Renal cortical epithelial cell (primary cell): ENCODE measurements at places on chromosomes 1 and 21. TPM values are rescaled to one million over a fixed set of nuclear protein-coding genes. Genes with fewer than 3 reads are reported as not detected.

The OR14A16 gene
- not detected in 2 replicates for total RNA-seq

The WDR47 gene
- total RNA-seq: 21.0 and 43.2 TPM in 2 replicates

The ANGPTL3 gene
- total RNA-seq: 0.05 TPM in 1 of 2 replicates, not detected in the other

The PDPN gene
- total RNA-seq: 0.87 and 2.4 TPM in 2 replicates

The S100A16 gene
- total RNA-seq: 406 and 1,037 TPM in 2 replicates

The AMPD1 gene
- total RNA-seq: not detected in 2 replicates

The MAP1LC3C gene
- total RNA-seq: 1.2 and 1.7 TPM in 2 replicates

DNA sequence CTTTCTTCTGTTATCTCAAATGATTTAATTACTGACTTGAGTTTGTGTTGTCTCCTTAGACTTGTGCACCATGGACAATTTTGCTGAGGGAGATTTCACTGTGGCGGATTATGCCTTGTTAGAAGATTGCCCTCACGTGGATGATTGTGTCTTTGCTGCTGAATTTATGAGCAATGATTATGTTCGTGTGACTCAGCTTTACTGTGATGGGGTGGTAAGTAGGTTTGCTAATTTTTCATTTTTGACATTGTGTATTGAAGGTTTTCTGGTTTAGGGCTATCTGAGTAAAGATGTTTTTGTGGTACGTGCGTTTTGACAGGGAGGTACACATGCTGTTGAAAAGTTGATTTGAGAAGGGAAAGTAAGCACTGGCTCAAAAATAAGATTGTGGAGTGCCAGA is 14.1 kb downstream of the TTC3 start:
- peak; percentile 47 for DNase-seq

DNA sequence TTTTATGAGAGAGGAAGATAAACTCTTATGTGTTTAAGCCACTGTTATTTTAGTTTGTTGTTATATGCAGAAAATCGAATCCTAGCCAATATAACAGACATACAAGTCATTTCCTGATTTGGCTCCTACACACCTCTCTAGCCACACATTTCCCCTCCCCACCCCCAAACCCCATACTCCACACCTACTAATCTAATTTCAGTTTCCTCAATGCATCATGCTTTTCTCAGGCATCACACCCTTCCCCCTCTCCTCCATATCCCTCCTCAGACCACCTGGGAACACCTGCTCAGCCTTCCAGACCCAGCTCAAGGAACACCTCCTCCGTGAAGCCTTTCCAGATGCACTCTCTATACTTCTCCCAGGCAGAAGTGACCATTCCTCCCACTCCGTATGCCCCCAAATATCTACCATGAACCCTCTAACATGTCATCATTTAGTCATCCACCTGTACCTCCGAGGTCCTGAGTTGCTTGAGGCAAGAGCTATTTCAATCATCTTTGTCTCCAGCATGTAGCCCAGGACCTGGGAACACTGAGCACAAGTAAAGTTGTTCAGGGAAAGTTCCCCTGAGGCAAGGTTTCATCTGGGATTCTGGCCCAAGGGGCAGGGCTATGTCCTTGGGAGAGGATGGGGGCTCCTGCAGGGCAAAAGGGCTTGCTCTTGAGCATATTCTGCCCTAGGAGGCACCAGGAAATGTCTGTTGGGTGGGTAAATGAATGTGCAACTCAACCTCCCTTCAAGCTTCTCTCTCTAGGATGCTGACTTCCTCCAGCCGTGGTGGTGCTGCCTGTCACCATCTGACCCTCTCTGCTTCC is 126.8 kb downstream of the HIVEP3 start:
- DNase-seq: no peak

DNA sequence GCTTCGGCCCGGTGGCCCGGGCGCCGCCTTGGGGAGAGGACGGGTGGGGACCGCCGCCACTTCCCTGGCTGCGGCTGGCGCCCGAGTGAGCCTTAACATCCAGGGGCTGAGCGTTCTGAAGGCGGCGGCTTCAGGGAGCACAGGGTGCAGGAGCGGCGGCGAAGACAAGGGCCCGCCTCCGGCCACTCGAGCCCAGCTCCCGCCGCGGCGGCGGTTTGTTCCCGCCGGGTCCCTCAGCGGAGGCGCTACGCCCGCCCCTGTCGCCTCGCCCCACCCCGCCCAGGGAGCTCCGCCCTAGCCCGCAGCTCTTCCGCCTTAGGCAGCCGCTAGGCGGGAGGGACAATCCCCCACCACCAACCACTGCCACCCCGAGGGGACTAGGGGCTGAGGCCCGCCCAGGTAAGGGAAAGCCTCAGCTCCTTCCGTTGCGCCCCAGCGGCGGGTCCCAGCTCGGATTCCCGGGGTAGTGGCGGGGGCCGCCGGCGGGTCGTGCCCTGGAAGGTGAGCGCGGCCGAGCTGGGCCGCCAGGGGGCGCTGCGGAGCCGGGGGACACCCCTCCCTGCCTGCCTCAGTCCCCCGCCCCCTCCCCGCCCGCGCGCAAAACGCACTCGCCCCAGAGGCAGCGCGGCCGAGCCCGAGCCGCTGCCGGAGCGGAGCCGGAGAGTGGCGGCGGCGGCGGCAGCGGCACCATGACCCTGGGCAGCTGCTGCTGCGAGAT is at the start of gene FOXD2:
TSS of gene FOXD2 (plus strand) at position 598 of the 718 bp plus-strand sequence. CDS start at position 690, 92 bp downstream.
- peak; percentile 38 for DNase-seq

DNA sequence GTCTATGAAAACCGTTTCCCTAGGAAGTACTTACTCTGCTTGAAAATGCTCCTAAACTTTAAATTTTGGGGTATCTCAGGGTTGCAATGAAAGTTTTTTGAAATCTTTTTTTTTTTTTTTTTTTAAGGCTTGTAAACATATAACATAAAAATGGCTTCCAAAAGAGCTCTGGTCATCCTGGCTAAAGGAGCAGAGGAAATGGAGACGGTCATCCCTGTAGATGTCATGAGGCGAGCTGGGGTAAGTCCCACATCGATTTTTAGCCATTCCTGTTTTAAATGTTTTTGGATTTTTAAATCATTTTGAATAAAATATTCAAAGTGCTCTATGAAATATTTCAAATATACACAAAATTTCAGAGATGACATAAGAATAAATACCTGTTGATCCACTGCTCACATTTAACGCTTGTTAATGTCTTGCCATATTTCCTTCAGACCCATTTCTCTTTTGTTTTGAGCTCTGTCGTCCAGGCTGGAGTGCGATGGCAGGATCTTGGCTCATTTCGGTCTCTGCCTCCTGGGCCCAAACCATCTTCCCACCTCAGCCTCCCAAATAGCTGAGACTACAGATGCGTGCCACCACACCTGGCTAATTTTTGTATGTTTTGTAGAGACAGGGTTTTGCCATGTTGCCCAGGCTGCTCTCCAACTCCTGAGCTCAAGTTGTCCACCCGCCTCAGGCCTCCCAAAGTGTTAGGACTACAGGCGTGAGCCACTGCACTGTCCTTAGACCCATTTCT is 1.3 kb downstream of the PARK7 start:
- DNase-seq: no peak

- no peak for DNase-seq
These were observed 634.0 kb upstream of the CHRM3 start for GRCh38 chr1:238752327-238752726.

GRCh38 chr1:87437663-87438295 is 109.1 kb downstream of the LMO4 start:
- no peak for DNase-seq

- no peak for DNase-seq
These were observed 3.8 kb downstream of the LRRC3 start for GRCh38 chr21:44458971-44459711.

GRCh38 chr1:203215573-203215972 is 13.9 kb downstream of the CHIT1 start:
- no peak for DNase-seq

GRCh38 chr1:115677565-115677964 is 35.8 kb downstream of the VANGL1 start:
- DNase-seq: no peak

DNA sequence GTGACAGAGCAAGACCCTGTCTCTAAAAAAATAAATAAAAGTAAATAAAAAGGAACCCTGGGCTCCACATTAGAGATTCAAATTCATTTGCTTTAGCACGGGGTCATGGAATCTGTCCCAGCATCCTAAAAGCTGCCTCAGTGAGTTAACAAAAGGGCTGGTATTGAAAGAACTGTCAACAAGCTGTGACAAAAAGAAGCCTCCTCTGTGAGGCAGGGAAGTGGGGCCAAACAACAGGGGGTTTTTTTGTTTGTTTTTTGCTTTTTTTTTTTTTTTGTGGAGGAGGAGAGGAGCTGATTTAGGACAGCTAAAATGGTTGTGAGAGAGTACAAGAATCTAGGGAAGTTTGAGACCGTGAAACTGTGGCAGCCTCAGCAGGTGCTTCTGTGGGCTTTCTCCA is 115.7 kb downstream of the LIPI start:
- DNase-seq: no peak

- DNase-seq: no peak
These were observed 148.7 kb upstream of the PRMT6 start for GRCh38 chr1:106907795-106908194.

GRCh38 chr1:47191940-47192457 is 2.2 kb upstream of the PDZK1IP1 start:
- DNase-seq: no peak

DNA sequence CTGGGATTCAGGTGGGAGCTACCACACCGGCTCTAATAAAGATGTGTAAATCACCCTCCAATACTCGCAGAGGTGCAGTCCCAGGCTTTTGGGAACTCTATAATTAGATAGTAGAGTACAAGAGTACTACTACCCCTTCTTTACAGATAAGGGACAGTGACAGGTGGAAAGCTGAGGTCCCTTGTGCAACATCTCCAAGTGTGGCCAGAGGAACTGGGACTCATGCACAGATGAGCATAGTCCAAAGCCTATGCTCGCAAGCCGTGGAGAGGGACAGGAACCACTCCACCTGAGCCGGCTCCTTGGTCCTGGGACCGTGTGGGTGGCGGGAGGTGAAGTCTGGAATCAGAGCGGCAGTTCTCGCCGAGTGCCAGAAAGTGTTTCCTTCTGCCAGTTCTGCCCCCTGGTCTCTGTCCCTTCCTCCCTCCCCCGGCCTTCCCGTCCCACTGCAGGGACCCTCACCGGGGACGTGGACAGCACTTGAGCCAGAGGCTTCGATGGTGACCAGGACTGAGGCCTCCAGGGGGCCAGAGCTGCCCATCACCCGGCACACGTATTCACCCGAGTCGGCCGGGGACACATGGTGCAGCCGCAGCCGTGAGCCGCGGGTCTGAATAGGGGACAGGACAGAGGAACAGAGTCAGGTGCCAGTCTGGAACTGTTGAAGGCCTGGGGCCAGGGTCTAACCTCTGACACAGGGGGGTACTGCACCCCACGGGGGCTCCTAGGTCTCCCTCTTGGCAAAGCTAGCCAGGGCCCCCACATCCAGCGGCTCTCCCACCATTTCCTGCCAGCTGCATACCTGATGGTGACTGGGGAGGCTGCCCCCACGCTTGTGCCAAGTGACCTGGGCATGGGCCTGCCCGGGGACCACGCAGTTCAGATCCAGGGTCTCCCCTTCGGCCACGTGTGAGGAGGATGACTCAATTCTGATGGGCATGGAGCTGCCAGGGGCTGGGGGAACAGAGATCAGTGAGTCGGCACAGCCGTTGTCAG is 33.9 kb downstream of the LDLRAD2 start:
- no peak for DNase-seq

DNA sequence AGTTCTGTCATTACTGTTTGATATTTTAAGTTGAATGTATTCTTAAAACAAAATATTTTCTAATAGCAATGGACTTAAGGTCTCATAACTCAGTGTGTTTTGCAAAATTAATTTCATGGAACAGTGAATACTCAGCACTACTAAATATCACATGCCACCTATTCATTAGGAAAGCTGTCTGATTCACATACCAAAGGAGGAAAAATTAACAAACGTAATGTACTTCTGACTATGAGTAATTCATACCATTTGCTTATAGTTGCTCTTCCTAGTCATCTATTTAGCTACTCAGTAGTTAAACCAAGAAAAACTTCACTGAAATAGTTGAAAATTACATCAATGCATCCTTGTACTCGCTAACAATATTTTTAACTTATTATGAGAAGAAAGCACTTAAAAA is 35.2 kb downstream of the TP53BP2 start:
- peak; percentile 79 for DNase-seq

GRCh38 chr1:17643861-17644703 is 104.6 kb downstream of the ARHGEF10L start:
- DNase-seq: no peak

DNA sequence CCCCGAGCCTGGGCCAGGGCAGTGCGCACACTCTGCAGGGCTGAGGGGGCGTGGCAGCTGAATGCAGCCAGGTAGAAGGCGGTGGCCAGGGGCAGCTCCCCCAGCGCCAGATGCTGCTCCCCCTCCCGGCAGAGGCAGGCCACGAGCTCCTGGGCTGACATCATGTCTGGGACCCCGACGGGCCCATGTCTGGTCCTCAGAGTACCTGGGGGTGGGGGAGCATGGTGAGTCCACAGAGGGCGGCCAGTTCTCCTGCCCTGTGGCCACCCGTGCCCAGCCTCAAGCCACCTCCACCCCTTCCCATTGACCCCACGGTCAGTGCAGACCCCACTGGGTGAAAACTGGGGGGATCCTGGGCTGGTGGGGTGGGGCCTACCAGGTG is 838 bp downstream of the TTC34 start:
- DNase-seq: no peak

- no peak for DNase-seq
These were observed 232.5 kb upstream of the JUN start for GRCh38 chr1:59016390-59016789.

DNA sequence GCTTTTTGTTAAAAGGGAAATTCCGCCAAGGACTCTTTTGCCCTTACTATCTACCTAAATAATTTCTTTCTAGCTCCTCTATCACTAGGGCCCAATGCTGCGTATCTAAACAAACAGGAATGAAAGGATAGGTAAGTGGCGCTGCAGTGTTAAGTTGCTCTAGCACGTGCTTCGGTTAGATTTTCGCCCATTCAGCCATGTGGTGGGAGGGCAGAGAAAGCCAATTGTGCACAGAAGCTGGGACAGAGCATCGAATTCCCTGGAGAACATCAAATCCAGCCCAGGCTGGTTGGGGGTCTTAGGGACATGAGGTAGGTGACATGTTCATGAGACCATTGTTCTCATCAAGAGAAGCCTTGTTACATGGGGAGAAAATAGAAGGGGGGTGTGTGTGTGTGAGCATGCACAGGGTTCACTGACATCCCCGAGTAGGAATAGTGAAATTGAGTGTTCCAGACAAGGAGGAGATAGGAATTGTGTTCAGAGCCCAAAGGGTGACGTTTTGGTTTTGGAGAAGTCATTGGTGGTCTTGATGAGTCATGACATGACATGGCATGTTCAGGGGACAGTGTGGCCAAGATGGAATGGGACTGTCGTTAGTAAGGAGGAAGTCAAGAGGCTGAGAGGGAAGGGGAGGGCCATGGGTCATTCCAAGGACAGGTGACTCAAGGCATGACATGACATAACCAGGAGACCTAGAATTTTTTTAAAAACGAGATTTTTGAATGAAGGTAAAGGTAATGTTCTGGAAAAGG is 107.1 kb downstream of the TLR5 start:
- DNase-seq: no peak

- DNase-seq: peak; percentile 46
These were observed 43.3 kb downstream of the POU2F1 start for GRCh38 chr1:167263819-167264464.

- no peak for DNase-seq
These were observed 25.2 kb downstream of the MAPKAPK2 start for GRCh38 chr1:206709772-206710459.

- DNase-seq: no peak
These were observed 209.1 kb upstream of the ZP4 start for GRCh38 chr1:238099871-238100270.

- peak; percentile 28 for DNase-seq
These were observed 561.2 kb upstream of the B3GALT2 start for GRCh38 chr1:193747579-193747978.

- DNase-seq: peak; percentile 97
These were observed 22.0 kb upstream of the BLACAT1 start for GRCh38 chr1:205477759-205478247.

- peak; percentile 52 for DNase-seq
These were observed 28.2 kb upstream of the IKBKE start for GRCh38 chr1:206442101-206442500.
